ENCODE measurements at places on chromosomes 2 and 18.
A peak's percentile ranks its signal among the peaks of the same experiment; 100 is the strongest.

DNA sequence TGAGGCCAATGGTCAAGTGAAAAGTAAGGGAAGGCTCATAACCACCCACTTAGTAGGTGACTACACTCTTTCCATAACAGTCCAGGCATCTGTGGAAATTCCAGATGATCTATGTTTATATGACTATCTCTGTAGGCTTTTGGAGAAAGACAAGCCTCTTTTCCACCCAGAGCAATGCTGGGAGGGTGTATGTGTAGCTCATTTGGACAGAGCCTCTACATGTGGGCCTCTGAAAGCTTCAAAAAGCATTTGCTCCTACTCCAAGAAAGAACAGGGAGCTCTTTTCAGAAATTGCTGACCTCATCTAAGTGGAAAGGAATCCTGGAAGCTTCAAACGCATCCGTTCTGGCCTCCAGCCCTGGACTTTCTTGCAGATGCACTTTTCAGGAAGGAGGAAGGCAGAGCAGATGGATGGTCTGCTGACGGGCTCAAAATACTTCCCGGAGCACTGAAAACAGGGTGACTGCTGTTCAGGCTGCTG, 308.7 kb downstream of the LRATD1 start:
- DNase-seq, result peak; percentile 22

GRCh38 chr18:57728941-57729511, 74.1 kb downstream of the ATP8B1 start:
- no peak for DNase-seq

- no peak for DNase-seq
These were observed 68.8 kb downstream of the ACAA2 start for GRCh38 chr18:49744376-49745008.

GRCh38 chr2:136127356-136127755, 9.4 kb upstream of the CXCR4 start:
- no peak for DNase-seq

DNA sequence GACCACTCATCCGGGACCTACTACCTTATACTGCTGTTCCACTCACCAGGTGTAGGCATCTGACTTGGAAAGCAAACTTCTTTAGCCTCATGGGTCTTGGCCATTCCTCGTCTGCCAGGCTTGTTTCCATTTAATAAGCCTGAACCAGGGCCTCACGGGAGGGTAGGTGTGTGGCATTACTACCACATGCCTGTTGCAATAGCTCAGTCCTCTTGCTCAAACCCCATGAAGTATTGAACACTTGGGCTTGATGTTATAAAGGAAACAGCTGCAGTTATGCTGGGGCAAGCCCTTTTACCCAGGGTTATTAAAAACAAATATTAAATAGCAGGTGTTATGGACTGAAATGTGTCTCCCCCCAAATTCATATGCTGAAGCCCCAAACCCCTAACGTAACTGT, 21.2 kb downstream of the MRPL44 start:
- no peak for DNase-seq

GRCh38 chr2:199784512-199784911, 66.5 kb downstream of the FTCDNL1 start:
- DNase-seq, result no peak

- no peak for DNase-seq
These were observed 106.1 kb downstream of the ETAA1 start for GRCh38 chr2:67503066-67503795.

- DNase-seq, result no peak
These were observed at the start of gene LBX2 for GRCh38 chr2:74499267-74499939. TSS of gene LBX2 (minus strand) at chr2:74499603. CDS start at chr2:74499537, 66 bp downstream.

DNA sequence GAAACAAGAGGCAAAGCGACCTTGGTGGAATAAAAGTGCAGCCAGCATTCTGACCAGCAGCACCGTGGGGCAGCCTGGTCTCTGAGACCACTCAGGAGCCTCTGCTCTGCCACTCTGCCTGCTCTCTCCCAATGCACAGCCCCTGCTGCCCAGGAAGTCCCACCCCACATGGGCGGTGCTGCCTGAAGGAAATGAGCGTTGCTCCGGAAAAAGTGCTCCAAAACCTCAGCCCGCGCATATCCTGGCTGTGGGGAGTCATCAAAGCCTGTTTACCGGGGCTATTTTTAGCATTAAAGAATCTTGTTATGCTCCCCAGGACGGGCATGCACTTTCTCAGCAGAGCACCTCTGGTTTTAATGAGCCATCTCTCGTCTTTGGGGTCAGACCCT, 54.5 kb downstream of the EPAS1 start:
- DNase-seq, result peak; percentile 58

DNA sequence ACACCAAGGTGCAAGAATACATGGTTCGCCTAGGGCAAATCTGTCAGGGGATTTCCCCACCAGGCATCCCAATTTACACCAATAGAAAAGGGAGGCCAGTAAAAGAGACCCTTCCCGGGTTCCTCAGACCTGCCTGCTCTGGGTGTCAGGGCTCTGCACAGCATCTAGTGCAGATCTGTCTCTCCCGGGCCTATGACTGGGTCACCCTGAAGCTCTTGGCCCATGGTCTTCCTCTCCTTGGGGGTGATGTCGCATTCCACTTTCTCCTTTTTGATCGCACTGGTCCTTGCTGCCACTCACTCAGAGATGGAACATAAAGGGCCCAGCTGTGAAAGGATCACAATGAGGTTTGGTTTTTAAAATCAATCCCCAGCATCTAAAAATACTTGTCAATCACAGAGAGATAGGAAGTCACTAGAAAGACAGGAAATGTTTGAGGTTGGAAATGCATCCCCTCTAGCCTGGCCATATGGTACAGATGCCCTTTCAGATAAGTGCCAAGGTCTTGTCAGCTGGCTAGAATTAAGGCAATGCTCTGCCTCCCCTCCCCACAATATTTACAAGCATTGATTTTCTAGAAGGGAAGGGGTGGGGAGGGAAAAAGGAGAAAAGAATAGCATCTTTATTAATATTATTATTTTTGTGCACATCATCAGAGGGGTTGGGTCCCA, 34.9 kb upstream of the AFTPH start:
- DNase-seq, result no peak

DNA sequence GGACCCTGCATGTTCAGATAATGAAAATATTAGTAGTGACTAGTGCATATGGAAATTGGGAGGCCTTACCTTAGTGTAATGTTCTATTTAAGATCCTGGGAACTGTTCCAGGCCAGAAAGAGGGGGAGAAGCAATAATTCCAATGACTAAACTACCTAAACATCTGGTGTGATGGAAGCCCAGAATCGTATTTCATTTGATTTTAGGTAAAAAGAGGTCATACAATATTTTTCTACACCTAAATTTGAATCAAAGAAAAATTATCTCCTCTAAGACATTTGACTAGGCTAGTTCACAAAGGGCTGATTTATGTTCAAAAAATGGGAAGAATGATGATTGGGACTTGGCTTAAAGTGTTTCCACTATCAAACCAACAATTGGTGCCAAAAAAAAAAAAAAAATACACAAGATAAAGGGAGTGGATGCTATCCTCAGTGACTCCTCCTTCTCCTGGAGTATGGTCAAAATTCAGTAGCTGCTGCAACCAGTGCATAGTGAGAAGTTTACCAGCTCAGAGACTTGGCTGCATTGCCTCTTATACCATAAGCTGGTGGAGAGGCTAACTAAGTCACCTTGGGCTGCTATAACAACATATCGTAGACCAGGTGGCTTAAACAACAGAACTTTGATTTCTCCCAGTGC, 1038.3 kb upstream of the ACVR2A start:
- no peak for DNase-seq

DNA sequence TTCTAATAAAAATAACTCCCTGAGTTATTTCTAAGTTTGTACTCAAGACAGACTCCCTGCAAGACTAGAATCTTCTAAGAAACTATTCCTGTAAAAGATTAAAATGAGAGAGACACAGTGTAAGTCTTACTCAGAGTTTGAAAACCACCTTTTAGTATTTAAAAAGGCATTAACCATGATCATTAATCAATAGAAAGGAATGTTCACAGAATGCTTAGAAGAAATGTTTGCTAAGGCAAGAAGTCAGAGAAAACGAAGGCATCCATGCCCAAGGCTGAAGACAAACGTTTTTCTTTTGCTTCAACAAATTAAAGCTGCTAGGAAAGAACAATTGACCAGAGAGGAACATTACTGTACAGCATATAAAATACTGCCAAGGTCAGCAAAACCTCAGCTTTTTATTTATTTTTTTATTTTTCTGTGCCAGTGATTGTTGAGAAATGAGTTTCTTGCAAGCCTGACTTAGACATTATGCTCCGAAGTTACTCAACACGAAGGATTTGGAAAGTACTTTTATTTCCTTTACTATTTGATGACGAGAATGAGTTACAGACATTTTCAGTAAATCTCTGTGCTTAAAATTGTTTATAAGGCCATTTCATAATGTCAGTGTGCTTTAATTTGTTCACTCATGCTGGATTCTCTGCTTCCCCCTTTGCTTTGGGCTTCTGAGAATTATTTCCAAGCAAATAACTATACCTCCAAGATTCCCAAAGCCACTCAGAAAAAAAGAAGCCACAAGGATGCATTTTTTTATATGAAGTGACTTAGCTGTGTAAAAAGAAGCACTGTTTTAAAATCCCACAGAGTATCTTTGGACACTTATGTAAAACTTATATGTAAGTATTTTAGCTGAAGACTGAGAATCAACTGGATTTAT, 20.5 kb downstream of the RND3 start:
- DNase-seq, result no peak

GRCh38 chr2:240687045-240687740, 4.5 kb upstream of the AQP12A start:
- DNase-seq, result no peak

DNA sequence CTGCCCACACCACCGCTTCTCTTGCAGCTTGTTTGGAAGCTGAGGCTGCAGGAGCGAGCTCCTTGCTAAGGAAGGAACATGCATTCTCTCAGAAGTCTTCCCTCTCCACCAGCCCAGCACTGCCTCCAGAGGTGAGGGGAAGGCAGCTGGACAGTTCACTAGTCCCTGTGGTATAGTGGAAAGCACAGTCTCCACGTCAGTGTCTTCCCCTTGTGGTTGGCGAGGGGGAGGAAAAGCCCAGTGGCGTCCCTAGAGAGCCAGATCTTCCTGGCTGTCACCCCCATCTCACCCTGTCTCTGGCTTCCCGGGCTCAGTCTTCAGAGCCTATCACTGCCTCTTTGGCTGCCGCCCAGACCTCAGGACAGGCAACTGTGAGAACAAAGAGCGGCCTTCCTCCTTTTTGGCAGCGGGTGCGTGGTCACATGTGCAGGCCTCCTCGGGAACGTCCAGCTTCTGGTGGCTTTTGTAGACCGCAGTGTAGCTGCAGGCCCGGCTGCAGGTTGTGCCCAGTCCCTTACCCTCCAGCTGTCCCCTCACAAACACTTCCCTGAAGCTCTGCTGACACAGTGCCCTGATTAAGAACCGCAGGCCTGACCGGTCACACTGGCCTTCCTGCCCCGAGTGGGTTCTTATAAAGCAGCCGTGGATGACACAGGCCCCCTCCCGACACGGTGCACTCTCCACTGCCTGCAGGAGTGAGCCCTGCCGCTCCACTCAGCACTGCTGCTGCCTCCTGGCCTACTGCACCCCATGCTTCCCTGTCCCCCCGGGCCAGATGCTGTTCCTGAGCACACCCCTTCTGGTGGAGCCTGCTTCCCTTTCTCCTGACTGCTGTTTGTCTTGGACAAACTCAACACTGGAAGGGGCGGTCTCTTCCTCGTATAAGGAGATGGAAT, 90.9 kb downstream of the RNF144A start:
- peak; percentile 94 for DNase-seq

- DNase-seq, result no peak
These were observed 53.3 kb downstream of the NEDD4L start for GRCh38 chr18:58097121-58097906.

- no peak for DNase-seq
These were observed 295.8 kb downstream of the AFF3 start for GRCh38 chr2:99846462-99847107.

DNA sequence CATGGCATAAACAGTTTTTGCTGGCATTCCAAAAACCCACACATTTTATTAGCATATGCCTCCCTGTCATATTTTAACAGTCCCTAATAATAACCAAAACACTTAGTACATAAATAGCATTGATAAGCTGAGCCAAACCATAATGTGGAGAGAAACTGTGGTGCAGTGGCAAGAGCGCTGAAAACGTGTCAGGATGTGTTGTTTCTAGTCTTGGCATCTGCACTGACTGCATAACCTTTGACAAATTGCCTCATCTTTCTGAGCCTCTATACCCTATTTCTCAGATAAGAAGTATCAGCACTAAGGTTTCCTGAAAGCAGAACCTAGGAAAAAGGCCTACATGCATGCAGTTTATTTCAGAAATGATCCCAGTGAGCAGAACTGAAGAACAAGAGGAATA, 41.4 kb downstream of the RAD51AP2 start:
- DNase-seq, result no peak

DNA sequence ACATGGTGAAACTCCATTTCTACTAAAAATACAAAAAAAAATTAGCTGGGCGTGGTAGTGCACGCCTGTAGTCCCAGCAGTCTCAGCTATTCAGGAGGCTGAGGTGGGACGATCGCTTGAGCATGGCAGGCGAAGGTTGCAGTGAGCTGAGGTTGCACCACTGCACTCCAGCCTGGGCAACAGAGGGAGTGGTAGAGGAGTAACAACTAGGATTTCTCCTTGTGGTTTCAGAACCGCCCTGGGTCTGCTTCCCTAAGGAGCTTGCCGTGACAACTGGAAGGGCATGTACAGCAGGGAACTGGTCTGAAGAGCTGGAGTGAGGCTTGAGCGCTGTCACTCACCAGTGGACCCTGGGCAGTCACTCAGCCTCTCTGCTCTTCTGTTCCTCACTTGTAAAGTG, 29.1 kb downstream of the REEP1 start:
- no peak for DNase-seq

DNA sequence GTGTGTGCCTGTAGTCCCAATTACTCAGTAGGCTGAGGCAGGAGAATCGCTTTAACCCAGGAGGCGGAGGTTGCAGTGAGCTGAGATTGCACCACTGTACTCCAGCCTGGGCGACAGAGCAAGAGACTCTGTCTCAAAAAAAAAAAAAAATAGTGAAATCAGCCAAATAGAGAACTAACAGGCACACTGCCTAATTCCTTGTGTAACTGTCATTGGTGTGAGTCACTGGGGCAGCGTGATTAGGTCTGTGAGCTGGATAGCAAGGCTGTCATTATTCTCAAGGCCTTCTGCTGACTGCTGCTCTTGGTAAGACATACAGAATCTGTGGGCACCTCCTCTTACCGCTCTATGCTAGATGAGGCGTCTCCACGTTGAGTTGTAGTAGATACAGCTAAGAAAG, 270.3 kb downstream of the NEDD4L start:
- DNase-seq, result no peak

DNA sequence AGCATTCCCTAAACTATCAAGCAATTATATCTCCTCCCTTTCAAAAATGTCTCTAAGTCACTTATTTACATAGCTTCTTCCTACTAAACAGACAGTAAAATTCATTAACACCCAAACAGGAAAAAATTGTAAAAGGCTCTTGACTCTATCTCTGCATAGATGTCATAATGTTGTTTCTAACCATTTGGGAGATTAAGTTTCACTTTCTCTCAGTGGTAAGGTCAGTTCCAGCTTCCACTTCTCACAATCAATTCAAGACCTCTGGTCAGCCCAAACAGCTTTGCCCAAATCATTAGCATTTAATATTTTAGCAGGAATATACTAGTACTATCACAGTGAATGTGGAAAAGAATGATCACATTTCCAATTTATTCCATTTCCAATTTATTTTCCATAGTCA, 374.3 kb upstream of the MC4R start:
- DNase-seq, result no peak

GRCh38 chr2:147017951-147018645, 826.7 kb upstream of the ACVR2A start:
- no peak for DNase-seq

- no peak for DNase-seq
These were observed 206.5 kb downstream of the SETBP1 start for GRCh38 chr18:44887227-44887631.
